ENCODE measurements at places on chromosomes 12 and 14. TPM values are rescaled to one million over a fixed set of nuclear protein-coding genes. Genes with fewer than 3 reads are reported as not detected.
A peak's percentile ranks its signal among the peaks of the same experiment; 100 is the strongest.

- DNase-seq, result no peak
Measured at GRCh38 chr14:22509036-22509709, 79.9 kb downstream of the DAD1 start.

C12orf56 gene
- polyA plus RNA-seq, result 1.4 TPM

DNA sequence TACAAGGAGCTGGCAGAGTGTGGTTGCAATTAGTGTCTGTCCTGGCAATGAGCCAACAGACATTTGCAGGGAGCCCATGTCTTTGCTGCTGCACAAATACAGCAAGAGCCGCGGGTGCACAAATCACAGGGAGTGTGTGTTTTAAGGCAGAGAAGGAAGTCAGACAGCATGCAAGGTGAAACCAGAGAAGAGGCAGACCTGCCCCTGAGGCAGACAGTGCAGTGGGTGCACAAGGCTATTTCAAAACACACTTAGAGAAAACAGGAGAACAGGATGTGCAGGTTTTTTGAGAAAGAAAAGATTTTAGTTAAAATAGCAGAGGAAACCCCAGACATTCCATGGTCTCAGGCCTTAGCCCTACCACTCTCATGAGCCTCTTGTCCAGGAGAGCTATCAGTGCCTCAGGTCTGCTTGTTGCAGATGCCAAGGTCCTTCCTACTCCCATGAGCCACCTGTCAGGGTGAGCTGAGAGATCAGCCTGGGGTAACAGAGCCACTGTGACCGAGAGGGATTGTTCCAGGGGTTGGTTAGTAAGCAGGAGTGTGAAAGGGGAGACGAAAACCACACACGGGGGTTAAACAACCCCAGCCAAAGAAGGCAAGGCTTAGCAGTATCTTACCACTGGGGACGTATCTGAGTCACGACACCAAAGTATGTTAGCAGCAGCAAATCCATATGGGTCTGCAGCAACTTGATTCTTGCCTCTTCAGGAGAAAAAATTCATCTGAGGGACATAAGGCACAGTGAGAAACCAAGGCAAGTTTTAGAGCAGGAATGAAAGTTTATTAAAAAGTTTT is 78.1 kb downstream of the C14orf132 start:
- DNase-seq, result no peak

DTX1 gene
- polyA plus RNA-seq, result 10.3 TPM

LAG3 gene
- polyA plus RNA-seq, result 1.7 TPM

GRCh38 chr12:91388573-91388972 is 206.0 kb upstream of the DCN start:
- peak; percentile 57 for DNase-seq

NTN4 gene
- 114 TPM for polyA plus RNA-seq

- DNase-seq, result no peak
Measured at GRCh38 chr12:80189241-80189640, 89.9 kb downstream of the OTOGL start.

- no peak for DNase-seq
Measured at GRCh38 chr12:47725893-47726292, 603 bp upstream of the ENDOU start.

PMCH gene
- polyA plus RNA-seq, result 0.76 TPM

PIANP gene
- polyA plus RNA-seq, result 9.0 TPM

PTPN6 gene
- 19.0 TPM for polyA plus RNA-seq

- no peak for DNase-seq
Measured at GRCh38 chr12:93245543-93245942, 132.2 kb upstream of the NUDT4 start.

- no peak for DNase-seq
Measured at GRCh38 chr12:40015345-40015744, 90.5 kb downstream of the SLC2A13 start.

CNTN1 gene
- polyA plus RNA-seq, result 51.0 TPM
